ENCODE measurements at places on chromosomes 5 and 9.

DNA sequence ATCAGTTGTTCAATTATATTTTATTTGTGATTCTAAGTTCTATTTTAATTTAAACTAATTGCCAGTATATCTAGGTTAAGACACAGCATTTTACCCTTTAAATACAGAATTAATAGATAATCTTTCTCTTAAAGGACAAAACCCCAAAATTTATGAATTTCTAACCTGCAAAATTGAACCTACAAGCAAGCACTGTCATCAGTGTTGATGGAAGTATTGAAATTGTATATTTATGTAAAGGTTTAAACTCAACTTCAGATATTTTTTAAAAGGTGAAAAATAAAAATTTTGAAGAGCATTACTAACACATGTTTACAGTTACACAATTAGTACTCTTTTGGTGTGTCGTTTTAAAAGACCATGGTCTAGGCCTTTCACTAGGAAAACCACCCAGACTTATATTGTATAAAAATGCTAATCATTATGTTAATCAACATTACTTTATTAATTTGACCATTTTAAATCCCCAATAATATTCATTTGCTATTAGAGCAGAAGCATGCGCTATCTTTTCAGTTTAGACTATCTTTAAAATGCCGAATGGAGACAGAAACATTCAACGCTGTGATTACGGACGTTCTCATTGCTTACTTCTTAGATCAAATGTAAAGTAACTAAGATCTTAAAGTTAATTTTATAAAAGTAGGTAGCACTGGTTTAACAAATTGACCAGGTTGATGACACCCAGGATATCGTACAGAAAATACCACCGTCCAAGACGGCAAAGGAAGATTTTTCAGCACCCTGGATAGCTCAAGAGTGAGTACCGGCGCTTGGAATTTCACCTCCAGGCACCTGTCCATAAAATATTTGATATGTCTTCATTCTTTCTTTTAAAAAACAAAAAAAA lies 3.2 kb downstream of the OTP start:
- no peak for DNase-seq

GRCh38 chr9:128902351-128903078 lies 18.3 kb upstream of the PHYHD1 start:
- DNase-seq, result peak; percentile 72

DNA sequence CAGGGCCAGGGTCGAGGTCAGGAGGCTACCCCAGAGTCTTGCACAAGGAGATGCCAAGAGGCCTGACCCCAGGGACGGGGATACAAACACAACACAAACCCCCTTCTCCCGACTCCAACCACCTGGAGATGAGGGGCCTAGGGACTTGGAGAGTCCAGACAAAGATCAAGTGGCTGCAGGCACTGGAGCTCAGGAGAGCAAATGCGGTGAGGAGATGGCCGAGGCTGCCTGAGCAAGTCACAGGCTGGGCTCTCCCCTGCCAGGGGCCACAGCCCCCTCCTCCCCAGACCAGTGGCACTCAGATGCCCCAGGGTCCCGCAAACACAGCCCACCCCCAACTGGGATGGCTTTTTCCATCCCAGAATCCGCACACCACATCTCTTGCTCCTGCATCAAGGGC lies 15.8 kb downstream of the SH3GLB2 start:
- DNase-seq, result no peak

DNA sequence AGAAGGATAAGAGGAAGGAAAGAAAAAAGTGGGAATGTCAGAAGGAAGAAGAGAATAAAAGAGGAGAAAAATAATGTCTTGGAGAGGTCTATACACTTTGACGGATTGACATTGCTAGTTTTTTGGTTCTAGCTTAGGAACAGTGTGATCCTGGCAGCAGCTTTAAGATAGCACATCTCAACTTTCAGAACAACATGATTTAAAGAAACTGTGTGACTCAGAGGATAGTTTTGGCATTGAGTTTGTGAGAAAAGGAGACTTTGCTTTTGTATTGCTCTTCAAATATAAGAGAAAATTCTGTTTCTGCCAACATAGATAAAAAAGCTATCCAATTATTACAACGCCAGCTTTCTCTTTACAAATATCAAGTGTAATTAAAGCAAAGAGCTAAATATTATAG lies 260.7 kb upstream of the ARRDC3 start:
- DNase-seq, result no peak

GRCh38 chr5:169440107-169440705 lies 139.3 kb upstream of the SLIT3 start:
- no peak for DNase-seq

GRCh38 chr5:175840050-175840841 lies 31.1 kb upstream of the CPLX2 start:
- no peak for DNase-seq

GRCh38 chr5:77650686-77651085 lies 12.2 kb upstream of the OTP start:
- no peak for DNase-seq

DNA sequence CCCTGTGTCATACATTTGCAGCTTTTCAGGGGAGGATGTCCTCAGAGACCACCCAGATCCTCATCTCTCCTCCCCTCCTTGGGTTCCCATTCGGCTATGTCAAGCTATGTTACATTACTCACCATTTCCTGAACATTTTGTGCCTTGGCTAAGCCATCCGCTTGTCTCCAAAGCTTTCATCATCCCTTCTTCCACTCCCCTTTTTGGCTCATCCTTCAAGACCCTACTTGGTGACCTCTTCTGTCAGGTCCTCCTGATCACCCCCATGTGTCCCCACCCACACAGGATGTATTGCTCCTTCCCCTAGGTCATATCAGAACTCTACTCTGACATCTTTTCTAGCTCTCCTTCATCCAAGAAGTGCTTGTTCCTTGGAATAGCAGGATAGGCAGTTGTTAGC lies 81.8 kb downstream of the BOD1 start:
- DNase-seq, result no peak

DNA sequence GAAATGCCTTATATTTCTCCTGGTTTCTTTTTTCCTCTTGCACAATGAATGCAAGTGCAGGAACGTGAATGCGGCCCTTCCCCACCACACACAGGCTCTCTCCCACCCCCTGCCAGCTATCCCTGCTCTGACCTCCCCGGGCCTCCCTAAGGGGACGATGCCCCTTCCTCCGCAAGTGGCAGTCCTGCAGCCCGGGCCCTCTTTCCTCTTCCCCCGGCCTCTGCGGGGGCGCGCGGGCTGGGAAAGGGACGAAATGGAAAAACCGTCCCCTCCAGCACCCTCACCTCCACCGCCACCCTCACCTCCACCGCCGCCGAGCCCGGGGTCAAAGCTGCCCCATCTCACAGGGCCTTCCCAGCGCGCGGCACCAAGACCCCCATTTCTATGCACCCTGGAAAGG lies 44.7 kb downstream of the GAS1 start:
- DNase-seq, result no peak

GRCh38 chr9:121562301-121562700 lies 62.7 kb upstream of the GGTA1 start:
- DNase-seq, result no peak

GRCh38 chr9:91943478-91944470 lies 6.3 kb downstream of the ROR2 start:
- DNase-seq, result no peak

- DNase-seq, result no peak
Measured at GRCh38 chr9:132014218-132014805, 65.4 kb downstream of the MED27 start.

DNA sequence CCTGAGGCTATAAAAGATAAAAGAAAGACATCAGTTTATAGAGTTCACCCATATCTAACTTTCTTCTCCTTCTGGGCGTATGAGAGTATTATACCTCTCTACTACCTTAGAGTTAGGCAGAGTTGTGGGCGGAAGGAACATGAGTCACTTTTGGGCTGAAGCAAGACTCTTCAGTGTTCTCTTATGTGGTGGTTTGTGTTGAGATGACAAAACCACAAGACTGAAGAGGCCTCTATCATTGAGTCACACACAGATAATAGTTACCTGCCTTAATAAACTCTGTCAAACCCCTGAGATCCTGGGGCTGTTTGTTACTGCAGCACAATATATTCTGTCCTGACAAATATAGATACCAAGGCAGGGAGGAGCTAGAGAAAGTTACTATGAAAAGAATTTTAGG lies 184.2 kb downstream of the EFNA5 start:
- DNase-seq, result peak; percentile 5

DNA sequence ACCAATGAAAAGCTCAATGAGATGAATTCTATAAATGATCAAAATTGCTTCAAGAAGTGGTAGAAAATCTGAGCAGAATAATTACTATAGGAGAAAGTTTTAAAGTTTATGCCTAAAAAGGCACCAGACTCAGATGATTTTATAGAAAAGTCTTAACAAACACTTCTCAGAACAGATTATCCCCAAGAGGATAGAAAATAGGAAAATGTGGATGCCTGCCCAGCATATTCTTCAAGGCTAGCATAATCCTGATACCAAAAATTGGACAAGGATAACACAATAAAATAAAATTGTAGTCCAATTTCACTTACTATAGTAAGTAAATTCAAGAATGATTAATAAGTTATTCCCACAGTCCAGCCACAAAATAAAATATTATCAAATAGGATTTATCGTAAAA lies 397.0 kb downstream of the NR2F1-AS1 start:
- DNase-seq, result no peak

DNA sequence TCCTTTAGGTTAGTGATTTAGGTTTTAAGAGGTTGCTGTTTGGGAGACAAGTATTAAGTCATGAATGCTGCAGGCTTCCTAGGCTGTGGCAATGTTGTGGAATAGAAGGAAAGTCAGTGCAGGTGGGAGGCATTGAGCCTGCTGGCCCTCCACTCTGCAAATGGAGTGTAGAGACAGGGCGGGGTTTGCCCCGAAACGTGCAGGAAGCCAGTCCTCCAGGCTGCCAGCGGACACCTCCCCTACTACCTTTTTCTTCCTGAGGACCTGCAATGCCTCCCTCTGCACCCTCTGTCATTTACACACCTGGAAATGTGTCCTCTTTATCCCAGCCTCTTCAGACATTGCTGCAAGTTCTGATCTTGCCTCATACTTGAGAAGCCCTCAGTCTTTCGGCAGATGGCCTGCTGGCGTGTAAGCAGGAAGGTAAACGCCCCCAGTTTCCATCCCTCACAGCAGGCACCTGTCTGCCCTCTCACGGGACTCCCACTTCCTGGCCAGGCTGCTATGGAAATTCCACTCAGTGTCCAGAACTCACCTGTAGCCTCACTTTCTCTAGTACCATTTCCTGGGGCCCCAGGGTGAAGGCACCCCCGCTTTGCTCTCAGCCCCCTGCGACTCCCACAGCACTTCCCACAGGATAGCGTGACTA lies 81.6 kb upstream of the BOD1 start:
- DNase-seq, result no peak

DNA sequence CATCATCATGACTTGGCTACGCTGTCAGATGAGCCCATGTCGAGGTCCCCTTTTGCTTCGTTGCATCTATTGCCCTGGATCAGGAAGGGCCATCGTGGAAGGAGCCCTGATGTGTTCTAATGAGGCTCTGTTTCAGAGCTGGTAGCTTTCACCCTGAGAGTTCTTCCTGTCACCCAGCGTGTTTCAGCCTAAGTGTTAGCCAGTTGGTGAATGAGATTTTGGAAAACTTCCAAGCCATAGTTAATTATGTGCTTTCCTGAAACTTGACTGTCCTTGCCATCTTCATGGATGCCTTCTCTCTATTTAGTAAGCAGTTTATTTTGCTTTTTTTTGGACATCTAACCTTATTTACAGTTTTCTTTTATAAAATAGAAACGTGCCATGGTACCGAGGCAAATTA lies 1695.4 kb upstream of the WWC1 start:
- no peak for DNase-seq

DNA sequence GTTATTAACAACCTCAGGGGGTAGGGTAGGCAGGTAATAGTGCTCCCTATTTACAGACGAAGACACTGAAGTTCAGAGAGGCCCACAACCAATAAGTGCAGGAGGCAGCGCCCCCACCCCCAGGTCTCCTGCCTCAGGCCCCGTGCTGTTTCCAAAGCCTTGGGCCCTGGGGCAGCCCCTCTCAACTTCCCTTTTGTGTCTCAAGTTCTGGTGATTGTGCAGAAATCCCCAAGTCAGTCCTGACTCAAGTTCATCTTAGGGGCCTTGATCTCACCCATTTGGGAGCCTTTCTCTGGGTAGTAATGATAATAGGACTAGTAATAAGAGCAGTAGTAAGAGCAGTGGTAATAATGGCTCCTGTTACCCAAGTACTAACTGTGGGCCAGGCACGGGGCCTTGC lies 35.5 kb upstream of the ASS1 start:
- DNase-seq, result no peak

DNA sequence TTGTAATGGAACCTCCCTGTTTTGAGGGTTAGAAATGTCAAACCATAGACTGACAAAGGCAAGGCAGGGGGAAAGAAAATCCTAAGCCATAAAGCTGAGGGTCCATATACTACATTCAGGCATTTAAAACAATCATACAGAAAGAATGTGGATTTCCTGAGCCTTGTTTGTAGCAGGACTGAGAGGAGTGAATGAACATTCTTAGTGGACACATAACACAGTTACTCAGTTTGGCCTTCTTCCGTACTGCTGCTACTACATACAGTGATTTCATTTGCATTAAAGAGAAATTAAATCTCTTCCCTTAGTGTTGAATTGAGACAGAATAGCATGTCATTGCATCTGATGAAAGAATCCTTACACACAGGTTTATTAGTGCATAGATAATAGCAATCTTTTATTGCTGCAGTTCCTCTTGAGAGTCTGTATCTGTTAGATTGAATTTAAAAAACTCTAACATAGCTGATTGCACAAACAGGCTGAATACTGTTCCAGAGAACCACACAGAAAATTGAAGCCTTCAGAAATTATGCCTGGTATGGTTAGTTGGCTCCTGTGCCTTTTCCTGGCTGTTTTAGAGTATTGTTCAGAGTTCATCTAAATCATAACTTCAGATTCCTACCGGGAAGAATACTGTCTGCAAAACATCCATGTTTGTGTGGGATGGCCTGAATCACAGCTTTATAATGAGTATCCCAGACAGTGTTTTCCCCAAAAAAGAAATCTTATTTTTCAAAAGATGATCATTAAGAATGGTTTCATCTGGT lies 2.0 kb upstream of the MTX3 start:
- no peak for DNase-seq

DNA sequence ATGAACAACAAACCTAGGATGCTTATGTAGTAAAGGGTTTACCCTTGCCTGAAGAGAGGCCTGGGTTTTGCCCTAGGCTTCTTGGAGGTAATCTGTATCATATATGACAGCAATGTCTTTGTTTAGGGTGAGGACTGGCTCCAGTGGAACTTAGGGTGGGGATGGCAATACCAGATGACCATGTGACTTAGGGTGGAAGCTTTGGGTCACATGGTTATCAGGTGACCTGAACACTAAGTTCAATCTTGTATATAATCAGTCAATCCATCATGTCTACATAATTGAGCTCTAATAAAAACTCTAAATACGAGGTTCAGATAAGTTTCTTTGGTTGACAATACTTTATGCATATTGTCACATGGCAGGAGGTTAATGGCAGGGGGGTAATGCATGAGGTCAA lies 10.6 kb upstream of the PPP2R2B start:
- DNase-seq, result no peak

Measured in activated CD4-positive, CD25-positive, alpha-beta regulatory T cell treated with anti-CD3 and anti-CD28 coated beads, Interleukin-2, amount 50 U/mL, for 16 hours (primary cell).